Stimulated activated CD4-positive, alpha-beta T cell treated with anti-CD3 and anti-CD28 coated beads, TNF-alpha, amount 100 ng/mL, for 1 hour (primary cell): ENCODE measurements at places on chromosomes 13 and 19.

DNA sequence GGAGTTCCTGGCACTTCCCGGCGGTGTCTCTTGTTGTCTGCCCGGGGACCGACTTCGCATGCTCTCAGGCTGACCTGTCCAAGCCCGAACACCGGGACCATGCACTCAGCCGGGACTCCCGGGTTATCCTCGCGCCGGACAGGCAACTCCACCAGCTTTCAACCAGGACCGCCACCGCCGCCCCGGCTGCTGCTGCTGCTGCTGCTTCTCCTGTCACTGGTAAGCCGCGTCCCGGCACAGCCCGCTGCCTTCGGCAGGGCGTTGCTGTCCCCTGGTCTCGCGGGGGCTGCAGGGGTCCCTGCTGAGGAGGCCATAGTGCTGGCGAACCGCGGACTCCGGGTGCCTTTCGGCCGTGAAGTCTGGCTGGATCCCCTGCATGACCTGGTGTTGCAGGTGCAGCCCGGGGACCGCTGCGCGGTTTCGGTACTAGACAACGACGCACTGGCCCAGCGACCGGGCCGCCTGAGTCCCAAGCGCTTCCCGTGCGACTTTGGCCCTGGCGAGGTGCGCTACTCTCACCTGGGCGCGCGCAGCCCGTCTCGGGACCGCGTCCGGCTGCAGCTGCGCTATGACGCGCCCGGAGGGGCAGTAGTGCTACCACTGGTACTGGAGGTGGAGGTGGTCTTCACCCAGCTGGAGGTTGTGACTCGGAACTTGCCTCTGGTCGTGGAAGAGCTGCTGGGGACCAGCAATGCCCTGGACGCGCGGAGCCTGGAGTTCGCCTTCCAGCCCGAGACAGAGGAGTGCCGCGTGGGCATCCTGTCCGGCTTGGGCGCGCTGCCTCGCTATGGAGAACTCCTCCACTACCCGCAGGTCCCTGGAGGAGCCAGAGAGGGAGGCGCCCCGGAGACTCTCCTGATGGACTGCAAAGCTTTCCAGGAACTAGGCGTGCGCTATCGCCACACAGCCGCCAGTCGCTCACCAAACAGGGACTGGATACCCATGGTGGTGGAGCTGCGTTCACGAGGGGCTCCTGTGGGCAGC is 661 bp downstream of the FREM2 start:
- DNase-seq: no peak

DNA sequence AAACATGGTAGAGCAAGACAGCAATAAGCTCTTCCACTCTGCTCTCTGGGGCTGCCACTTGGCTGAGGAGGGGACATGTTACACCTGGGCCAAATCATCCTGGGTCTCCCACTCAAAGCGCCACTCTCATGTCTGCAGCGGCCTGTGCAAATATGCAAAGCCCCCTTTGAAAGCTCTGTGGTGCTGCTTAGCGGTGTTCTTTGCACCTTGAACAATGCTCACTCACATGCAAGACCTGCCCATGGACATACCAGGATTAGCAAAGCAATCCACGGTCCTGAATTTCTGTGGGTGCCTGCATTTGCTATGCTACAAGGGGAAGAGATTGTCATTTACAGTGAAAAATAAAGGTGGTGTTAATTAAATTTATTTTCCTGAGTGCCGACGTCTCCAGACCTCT is 48.6 kb downstream of the MRPL57 start:
- no peak for DNase-seq

- DNase-seq: no peak
Observed at GRCh38 chr19:45280471-45280961, 29.4 kb downstream of the MARK4 start.

GRCh38 chr19:14901675-14902260 is 15.8 kb upstream of the OR7A17 start:
- no peak for DNase-seq

- DNase-seq: no peak
Observed at GRCh38 chr13:78595495-78596398, 7.6 kb downstream of the POU4F1 start.

DNA sequence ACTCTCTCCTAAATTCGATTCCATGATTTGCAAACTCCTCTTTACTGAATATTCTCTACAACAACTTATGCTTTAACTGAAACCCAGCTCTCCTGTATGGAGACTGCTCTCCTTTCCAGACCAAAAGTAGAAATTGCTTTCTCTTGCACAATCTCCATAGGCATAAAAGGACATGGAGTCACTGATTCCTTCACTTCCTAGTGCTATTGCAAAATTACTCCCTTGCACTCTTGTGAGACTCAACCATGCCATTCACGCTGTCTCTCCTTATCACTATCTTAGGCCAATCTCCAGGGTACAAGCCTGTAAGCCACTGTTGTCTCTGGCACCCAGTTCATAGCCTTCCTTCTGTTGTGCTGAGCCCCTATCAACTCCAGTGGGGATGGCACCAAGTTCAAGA is 30.6 kb downstream of the SERPINE3 start:
- no peak for DNase-seq

DNA sequence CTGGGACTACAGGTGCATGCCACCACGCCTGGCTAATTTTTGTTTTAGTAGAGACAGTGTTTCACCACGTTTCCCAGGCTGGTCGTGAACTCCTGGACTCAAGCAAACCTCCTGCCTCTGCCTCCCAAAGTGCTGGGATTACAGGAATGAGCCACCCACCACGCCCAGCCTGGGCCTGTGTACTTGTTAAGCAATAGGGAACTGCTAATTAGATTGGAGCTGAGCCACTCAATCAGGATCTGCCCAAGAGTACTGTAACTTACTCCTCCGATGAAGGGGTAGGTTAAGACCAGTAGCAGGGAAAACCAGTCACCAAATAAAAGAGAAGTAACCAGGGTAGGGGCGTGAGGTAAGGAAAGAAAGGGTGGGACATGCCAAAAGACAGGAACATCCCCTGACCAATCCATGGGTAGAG is 2.3 kb downstream of the DDX39A start:
- DNase-seq: no peak

DNA sequence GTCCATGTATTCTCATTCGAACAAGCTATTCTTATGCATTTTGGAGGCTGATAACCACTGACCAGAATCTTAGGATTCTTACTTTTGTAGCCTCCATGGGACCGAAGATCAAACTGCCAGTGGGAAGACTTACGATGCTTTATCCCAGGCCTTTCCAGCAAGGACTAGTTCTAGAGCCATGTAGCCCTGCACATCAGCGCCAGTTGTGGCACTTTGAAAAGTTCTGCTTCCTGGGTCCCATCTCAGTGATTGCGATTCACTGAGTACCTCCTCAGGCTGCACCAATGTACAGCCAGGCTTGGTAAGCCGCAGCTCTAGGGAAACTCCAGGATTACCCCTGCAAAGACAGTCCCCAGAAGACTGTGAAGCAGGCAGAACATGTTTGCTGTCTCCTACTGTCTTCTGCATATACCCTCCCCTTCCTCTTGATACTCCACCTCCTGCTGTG is 18.9 kb upstream of the ENOX1 start:
- DNase-seq: no peak

GRCh38 chr13:44927968-44928367 is 61.3 kb downstream of the NUFIP1 start:
- DNase-seq: no peak

DNA sequence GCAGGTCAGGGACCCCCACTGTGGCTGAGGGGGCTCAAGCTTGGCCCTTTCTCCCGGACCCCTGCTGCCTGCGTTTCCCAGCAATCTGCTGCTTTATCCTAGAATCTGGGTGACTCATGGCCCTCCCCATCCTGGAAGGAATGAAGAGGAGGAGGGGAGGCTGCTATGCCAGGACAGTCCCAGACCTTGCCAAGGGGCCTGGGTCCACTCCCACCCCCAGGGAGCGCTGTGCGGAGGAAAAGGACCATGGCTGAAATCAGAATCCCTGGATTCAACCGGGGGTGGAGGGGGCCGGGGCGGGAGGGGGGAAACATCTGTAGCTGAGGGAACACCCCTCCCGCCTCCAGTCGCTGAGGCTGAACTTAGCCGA is 20.5 kb downstream of the ZNF114 start:
- no peak for DNase-seq

DNA sequence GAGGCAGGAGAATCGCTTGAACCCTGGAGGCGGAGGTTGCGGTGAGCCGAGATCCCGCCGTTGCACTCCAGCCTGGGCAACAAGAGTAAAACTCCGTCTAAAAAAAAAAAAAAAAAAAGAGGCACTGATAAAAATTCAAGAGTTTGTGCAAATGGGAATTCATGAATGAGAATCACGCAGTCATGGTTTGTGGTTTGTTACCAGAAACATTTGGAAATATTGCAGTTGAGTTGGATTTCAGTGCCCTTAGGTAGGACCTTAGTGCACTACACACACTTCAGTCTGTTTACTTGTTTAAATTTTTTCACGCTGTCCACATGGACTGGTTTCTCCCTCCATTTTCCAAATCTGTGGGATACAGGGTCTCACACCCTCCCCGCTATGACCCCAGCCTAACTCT is 28.4 kb downstream of the ZNF844 start:
- no peak for DNase-seq

DNA sequence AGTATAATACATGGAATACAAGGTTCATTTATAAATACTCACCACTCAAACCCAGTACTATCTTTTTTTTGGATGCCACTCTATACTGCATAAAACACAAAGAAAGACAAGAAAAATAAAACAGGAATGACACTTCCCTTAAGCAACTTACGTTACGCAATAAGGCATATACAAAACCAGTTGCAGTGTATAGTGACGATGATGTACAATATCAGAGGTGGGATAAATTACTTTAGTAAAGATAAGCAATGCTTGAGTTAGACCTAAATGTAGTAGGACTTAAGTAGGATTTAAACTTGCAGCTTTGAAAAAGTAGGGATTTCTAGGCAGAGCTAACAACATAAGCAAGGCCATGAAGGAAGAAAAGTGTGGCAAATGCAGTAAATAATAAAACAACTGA is 374.9 kb downstream of the SPRY2 start:
- DNase-seq: no peak

- no peak for DNase-seq
Observed at GRCh38 chr19:50794074-50794875, 4.1 kb downstream of the ACP4 start.

DNA sequence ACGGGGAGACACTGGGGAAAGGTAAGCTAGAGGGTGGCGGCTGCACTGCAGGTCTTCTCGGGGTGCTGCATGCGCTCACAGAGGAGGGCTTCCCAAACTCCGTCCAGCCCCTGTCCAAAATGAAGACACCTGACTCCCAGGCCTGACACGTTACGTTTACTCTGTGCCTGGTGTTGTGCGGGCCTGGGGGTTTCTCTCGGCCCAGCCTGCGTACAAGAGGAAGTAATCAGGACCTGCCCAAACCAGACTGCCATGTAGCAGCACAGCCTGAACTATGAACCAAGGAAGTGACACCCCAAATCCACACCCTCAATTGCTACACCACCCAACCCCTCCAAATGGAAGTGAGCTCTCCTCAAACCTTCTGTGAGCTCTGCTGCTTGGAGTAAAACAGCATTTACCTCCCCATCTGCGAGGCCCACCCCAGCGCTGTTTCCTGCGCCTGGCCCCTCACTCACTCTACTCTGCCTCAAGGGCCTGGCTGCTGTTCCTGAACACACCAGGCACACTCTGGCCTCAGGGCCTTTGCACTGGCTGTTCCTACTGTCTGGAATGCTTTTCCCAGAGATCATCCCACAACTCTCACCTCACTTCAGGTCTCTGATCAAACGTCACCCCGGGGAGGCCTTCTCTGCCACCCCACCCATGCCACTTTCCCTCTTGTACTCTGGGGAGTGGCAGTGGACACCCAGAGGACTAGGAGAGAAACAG is 3.0 kb downstream of the HSPBP1 start:
- no peak for DNase-seq

DNA sequence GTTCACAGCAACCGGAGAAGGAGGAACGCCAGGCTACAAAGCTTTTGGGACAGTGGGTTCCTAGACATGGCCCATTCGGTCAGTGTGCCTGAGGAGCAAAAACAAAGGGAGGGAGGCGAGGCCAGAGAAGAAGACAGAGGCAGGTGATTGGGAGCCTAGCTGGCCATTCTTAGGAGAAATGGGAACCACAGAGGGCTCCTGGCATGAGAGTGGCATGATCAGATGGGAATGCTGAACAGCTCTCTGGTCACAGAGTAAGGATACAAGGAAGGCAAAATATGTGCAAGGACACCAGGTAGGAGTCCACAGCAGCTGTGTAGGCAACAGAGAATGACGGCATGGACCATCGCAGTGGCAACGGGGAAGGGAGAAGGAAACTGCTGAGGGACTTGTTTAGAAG is 82.4 kb downstream of the EFNB2 start:
- no peak for DNase-seq

GRCh38 chr19:8208119-8208921 is 850 bp upstream of the CERS4 start:
- no peak for DNase-seq

DNA sequence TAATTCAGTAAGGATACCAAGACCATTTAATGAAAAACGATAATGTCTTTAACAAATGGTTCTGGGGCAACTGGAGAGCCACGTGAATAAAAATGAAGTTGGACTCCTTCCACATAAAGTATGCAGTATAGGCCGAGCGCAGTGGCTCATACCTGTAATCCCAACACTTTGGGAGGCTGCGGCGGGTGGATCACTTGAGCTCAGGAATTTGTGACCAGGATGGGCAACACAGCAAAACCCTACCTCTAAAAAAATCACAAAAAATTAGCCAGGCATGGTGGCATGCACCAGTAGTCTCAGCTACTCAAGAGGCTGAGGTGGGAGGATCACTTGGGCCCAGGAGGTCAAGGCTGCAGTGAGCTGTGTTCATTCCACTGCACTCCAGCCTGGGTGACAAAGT is 20.6 kb upstream of the CD33 start:
- DNase-seq: no peak

DNA sequence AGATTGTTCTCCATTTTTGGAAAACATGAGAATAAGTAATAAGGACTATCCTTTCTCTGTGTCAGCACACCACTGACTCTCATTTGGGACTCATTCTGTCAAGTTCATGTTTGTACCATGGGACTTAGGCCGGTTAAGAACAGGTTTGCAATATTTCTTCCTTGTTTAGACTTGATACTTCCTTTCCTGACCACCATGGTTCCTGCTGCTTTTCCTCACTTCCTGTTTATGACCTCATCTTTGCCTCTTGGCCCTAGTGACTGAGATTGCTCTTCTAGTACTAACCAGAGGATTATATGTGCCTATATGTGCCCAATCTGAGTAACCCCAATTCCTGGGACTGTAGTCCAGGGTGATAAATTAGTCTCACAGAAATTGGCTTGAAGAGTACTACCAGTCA is 32.5 kb upstream of the NDFIP2 start:
- no peak for DNase-seq

- DNase-seq: no peak
Observed at GRCh38 chr13:61417086-61417570, 1.5 kb upstream of the PCDH20 start.

- no peak for DNase-seq
Observed at GRCh38 chr19:47267350-47267759, 7.3 kb upstream of the INAFM1 start.

DNA sequence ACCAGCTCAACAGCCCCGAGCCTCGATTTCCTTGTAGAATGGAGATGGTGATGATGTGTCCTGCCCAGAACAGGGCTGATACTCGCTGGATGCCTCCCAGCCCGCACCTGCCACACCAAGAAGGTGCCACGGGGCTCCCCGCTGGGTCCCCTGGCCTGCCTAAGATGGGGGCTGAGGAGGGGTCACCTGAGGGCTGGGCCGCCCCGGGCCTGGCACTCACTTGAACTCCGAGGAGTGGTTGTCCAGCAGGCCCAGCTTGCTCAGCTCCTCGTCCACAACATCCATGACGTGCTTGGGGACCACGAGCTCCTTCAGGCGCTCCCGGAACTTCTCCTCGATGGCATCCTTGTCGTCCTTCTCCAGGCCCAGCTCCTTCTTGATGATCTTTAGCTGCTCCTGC is 14.4 kb downstream of the LONP1 start:
- DNase-seq: no peak
